ENCODE measurements at places on chromosomes 2 and 18.
A peak's percentile ranks its signal among the peaks of the same experiment; 100 is the strongest.

GRCh38 chr18:13136056-13136903 is 82.3 kb upstream of the LDLRAD4 start:
- peak; percentile 68 for DNase-seq

DNA sequence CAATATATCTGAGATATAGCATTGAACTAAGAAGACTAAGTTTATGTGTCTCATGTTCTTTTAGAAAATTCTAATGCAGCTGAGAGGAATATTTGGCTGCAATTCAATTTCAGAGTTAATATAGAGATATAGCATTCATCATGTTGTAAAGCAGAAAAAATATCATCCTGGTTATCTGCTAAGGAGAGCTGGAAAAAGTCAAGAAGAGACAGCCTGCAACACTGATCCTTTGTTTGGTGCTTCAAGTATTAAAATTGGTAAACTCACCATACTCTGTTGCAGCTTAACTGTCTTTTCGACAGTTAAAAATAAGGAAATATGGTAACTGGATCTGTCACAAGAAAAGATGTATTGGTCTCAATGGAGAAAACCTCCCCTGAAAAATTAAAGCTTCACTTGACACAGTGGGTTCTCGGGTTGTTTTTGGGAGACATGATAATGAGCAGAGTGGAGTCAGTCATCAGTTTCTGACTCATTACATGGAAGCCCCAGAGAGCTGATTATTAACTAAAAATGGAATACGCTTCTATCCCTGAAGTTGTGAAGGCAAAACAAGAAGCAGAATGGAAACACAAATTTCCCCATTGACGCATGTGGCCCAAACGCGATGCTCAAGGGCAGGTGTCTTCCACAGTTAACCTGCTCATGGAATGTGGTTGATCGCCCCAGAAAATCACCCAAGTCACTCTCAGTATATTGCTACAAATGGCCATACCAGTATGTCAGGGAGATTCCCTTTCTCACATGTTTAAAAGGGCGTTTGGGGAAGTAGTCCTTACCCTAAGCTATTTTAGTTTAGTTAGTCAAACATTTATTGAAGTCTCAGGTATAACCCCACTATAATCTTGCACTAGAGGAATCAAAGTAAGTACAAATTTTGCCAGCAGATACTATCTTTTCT is 8.2 kb downstream of the BCL2 start:
- peak; percentile 48 for DNase-seq

GRCh38 chr2:86477349-86477748 is 36.2 kb downstream of the KDM3A start:
- DNase-seq, result no peak

- DNase-seq, result no peak
Measured at GRCh38 chr2:212957624-212958023, 193.8 kb downstream of the IKZF2 start.

- DNase-seq, result no peak
Measured at GRCh38 chr2:134229540-134229939, 24.3 kb upstream of the MGAT5 start.

GRCh38 chr18:28692337-28692736 is 515.4 kb upstream of the CDH2 start:
- no peak for DNase-seq

DNA sequence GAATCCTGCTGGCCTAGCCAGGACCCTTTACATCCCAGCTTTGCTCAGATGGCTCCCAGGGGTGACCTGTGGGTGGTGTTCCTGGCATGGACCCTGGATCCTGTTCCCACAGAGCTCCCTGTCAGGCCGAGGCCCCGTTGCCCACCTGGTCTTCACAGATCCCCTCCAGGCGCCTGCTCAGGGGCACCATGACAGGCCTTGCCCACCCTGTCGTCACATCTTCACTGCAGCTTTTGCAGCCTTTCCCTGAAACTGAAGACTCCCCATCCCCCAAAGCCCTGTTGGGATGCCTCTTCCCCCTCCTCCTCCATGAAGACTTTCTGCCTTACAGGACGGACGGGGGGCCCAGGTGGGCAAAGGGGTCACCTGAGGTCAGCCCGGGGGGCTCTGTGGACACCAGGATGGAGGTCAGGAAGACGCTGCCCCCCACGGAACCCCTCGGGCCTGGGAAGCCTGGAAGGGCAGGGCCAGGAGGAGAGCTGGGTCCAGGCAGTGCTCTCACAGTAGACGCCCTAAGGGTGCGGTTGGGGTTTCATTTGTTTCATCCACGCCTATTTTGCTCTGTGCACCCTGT is 13.0 kb upstream of the KIF1A start:
- no peak for DNase-seq

GRCh38 chr2:3287896-3288295 is 89.7 kb downstream of the EIPR1 start:
- no peak for DNase-seq
